RWPE2 (cell line): ENCODE measurements at places on chromosomes 11 and 22.
A peak's percentile ranks its signal among the peaks of the same experiment; 100 is the strongest.

- H3K4me3 ChIP-seq = no peak overlapping the region
- no peaks in the 10 kb centered on the region for H3K27me3 ChIP-seq
- no peaks in the 10 kb centered on the region for H3K4me1 ChIP-seq
- no peak overlapping the region for H3K27ac ChIP-seq
- no peak for DNase-seq
Measured at GRCh38 chr11:70542406-70542805, 144.1 kb downstream of the CTTN start.

DNA sequence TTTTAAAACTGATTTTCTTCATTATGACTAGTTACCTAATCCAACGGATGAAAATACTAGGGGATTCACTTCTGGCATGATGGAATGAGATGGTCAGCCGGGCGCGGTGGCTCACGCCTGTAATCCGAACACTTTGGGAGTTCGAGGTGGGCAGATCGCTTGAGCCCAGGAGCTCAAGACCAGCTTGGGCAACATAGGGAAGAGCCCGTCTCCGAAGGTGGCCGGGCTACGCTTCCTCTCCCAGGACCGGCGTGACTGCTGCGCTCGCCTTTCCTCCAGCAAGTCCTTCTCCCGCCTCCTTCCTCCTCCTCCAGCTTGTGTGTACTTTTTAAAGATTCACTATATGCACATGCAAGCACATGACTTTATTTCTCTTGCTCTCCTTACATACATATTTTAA lies 505.4 kb upstream of the CCDC90B start:
- H3K36me3 ChIP-seq = no peaks in the 10 kb centered on the region
- H3K4me1 ChIP-seq = no peaks in the 10 kb centered on the region
- no peak for DNase-seq
- H3K27ac ChIP-seq = no peak overlapping the region
- H3K4me3 ChIP-seq = no peak overlapping the region
- H3K27me3 ChIP-seq = no peaks in the 10 kb centered on the region

DNA sequence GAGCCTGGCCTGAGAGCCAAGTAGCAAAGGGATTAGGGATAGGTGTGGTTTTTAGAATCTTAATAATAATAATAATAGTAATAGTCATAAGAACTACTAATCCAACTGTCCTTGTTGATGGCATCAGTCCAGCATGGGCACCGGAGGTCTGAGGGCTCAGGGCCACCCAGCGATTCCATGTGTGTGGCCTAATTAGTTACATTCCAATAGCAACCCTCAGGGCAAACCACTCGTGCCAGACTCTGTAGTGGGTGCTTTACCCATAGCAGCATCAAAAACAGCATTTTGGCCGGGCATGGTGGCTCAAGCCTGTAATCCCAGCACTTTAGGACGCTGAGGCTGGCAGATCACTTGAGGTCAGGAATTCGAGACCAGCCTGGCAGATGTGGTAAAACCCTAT lies 19.0 kb upstream of the MYH9 start:
- H3K27ac ChIP-seq = peak overlapping the region; percentile 49
- no peak for DNase-seq
- H3K36me3 ChIP-seq = no peaks in the 10 kb centered on the region

DNA sequence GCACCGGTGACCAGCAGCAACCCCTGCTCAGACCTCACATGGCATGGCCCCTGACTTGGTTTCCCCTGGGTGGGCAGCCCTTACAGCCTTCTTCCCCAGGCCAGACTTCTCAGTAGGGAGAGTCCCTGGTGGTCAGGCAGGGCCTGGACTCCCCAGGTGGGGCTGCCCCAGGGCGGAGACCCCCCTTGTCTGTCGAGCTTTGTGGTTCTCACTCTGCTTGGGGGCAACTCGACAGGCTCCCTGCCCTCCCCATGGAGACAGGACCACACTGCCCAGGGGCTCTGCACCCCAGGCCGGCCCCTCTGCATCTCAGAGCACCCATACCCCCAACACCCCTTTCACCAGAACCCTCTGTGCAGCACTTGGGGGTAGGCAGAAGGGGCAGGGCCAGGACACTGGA lies 87.7 kb downstream of the MORC2 start:
- DNase-seq = no peak
- no peaks in the 10 kb centered on the region for H3K27me3 ChIP-seq
- no peaks in the 10 kb centered on the region for H3K4me1 ChIP-seq
- no peak overlapping the region for H3K27ac ChIP-seq
- H3K36me3 ChIP-seq = peaks cover 13% of the 10 kb centered on the region

GRCh38 chr11:60130496-60130895 lies 42.0 kb downstream of the MS4A2 start:
- no peak for DNase-seq
- no peak overlapping the region for H3K27ac ChIP-seq
- no peaks in the 10 kb centered on the region for H3K27me3 ChIP-seq
- H3K4me1 ChIP-seq = peaks cover 22% of the 10 kb centered on the region
- no peak overlapping the region for H3K4me3 ChIP-seq
- no peaks in the 10 kb centered on the region for H3K36me3 ChIP-seq

- no peak for DNase-seq
- peaks cover 42% of the 10 kb centered on the region for H3K27me3 ChIP-seq
- no peak overlapping the region for H3K27ac ChIP-seq
Measured at GRCh38 chr11:46331282-46331984, 15.8 kb upstream of the DGKZ start.

DNA sequence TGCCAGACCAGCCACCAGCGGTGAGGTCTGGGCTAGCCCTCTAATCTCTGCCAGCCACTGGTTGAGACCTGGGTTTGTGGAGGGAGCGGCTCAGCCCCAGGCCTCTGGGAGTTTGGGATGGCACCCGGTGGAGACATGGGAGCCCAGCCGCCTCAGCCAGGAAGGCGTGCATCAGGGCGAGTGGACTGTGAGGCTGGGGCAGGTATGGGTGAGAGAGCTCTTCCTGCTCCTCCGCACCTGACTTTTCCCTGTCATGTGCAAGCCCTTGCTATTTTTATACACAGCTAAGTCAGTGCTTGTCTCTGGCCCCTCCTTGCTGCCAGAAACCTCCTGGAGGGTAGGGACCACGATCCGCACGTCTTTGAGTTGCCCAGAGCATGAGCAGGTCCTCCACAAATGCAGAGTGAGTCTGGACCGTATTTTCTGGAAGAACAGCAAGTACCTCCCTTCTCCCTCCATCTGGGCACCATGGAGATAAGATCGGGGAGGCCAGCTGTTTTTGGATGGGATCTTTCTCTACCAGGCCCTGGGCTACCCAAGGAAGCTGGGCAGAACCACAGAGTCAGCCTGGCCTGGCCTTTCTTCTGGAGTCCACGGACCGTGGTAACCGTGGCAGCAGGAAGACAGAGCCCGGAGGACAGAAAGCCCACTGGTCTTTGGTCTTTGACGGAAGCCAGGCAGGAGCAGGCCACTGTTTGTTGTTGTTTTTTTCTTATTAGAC lies 53.3 kb downstream of the IGLL1 start:
- H3K4me3 ChIP-seq = no peak overlapping the region
- H3K27me3 ChIP-seq = no peaks in the 10 kb centered on the region
- H3K4me1 ChIP-seq = no peaks in the 10 kb centered on the region
- no peak for DNase-seq
- H3K27ac ChIP-seq = no peak overlapping the region
- no peaks in the 10 kb centered on the region for H3K36me3 ChIP-seq

DNA sequence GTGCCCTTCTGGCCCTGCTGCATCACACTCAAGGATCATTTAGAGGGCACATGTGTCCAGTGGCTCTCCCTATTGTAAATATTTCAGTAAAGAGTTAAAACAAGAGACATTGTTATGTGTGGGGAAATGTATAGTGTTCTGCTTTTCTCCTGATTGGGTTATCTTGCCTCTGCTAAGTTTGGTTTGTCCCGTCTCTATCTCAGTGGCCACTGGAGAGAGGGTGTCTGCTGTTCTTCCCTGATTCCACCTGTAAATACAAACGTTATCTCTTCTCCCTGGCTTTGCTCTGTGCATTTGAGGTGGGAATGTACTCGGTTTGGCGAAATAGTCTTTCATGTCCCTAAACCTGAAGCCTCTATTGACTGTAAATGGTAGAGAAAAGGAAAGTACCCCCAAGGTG lies 6.3 kb downstream of the MIEF1 start:
- no peak overlapping the region for H3K4me3 ChIP-seq
- peaks cover 94% of the 10 kb centered on the region for H3K36me3 ChIP-seq
- no peak for DNase-seq
- no peak overlapping the region for H3K27ac ChIP-seq
- H3K27me3 ChIP-seq = no peaks in the 10 kb centered on the region

GRCh38 chr22:26585104-26585790 lies 4.7 kb downstream of the TPST2 start:
- peaks cover 11% of the 10 kb centered on the region for H3K4me1 ChIP-seq
- no peak overlapping the region for H3K4me3 ChIP-seq
- H3K27me3 ChIP-seq = no peaks in the 10 kb centered on the region
- H3K27ac ChIP-seq = peak overlapping the region; percentile 45

DNA sequence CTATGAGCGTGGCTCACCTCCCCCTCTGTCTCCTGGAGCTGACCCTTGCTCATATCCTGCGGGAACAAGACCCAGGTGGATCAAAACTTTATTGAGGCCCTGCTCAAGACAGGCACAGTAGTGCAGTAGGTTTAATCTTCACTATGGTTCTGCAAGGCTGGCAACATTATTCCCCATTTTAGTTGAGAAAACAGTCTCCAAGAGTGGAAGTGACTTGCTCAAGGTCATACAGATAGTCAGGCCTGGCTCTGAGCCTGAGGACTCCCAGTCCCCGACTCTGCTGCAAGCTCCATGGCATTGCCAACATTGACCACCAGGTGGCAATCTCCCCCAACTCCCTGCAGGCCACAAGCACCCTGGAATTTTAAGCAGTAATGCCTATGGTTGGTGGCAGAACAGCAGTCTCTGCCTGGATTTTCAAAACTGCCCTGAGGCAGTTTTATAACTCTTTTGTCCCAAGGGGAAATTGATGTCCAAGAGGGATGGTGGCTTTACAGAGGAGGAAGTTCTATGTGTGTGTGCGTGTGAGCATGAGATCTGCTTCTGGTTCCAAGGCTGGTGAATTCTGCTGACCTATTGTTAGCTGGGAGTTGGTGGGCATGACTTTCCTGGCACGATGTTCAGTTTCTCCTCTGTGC lies 34.1 kb downstream of the NEU3 start:
- no peaks in the 10 kb centered on the region for H3K27me3 ChIP-seq
- no peak for DNase-seq
- H3K27ac ChIP-seq = no peak overlapping the region
- no peaks in the 10 kb centered on the region for H3K36me3 ChIP-seq
- no peak overlapping the region for H3K4me3 ChIP-seq

DNA sequence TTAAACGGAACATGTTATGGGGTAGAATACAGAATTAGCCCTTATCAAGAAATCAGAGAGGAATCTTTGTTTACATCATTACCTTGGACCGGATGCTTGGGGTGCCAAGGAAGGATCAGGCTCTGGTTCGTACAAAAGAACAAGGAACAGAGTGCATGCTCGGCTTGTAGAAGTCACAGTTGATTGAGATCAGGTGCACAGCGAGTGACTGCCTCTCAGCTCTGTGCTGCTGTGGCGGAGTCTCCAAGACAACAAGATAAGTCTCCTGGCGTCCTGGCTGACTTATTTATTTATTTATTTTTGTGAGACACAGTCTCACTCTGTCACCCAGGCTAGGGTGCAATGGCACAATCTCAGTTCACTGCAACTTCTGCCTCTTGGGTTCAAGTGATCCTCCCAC lies 31.8 kb downstream of the GLB1L2 start:
- H3K36me3 ChIP-seq = no peaks in the 10 kb centered on the region
- DNase-seq = peak; percentile 18
- no peaks in the 10 kb centered on the region for H3K4me1 ChIP-seq
- H3K27me3 ChIP-seq = no peaks in the 10 kb centered on the region
- no peak overlapping the region for H3K4me3 ChIP-seq

DNA sequence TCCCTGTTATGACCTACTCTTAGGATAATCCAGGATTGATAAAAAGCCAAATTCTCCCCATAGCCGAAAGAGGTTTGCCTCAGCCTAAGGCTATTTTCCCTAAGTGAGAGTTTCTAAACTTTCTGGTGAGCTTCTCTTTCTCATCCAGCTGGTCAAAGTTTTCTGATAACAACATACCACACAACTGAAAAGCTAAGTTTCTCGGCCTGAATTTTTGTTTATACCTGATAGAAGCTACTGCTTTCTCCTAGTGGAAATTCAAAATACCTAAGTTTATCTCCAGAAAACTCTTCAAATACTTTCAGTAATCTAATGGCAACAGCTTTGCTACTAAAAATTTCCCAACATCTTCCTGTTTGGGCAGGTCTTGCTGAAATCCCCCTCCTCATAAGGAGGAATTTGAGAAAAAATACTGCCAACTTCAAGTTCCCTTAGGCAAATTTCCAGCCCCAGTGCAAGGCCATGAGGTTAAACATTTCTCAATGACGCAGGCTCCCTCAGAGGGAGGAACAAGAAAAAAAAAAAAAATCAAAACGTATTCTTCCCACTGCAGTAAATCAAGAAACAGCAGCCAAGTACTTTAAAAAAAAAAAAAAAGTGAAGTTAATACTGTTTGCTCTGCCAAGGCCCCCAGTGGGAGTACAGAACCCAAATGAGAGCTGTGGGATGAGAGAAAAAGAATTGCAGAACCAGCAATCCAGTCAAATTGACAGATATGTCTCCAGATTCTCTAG lies 127.0 kb downstream of the MRTFA start:
- H3K4me3 ChIP-seq = no peak overlapping the region
- DNase-seq = no peak
- H3K27me3 ChIP-seq = no peaks in the 10 kb centered on the region
- no peaks in the 10 kb centered on the region for H3K36me3 ChIP-seq
- peak overlapping the region; percentile 100 for H3K27ac ChIP-seq
- peaks cover 65% of the 10 kb centered on the region for H3K4me1 ChIP-seq

DNA sequence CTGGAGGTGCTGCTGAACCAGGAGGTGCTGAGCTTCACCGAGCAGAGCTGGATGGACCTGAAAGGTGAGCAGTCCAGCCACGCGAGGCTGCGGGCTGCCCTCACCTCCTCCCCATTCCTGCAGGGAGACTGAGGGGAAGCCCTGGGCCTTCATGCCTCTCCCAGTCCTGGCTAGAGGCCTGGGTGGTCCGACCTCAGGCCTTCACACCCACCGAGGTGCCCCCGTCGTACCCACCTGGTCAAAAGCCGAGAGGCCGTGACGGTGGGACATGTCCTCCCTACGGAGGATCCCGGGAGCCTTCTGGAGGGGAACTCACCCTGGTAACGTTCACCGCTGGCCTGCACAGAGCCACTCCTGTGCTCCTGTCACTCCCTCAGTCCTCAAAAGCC lies 5.1 kb downstream of the SUSD2 start:
- H3K4me1 ChIP-seq = peaks cover 17% of the 10 kb centered on the region
- DNase-seq = peak; percentile 55
- no peak overlapping the region for H3K27ac ChIP-seq
- no peaks in the 10 kb centered on the region for H3K36me3 ChIP-seq
- H3K27me3 ChIP-seq = no peaks in the 10 kb centered on the region
- H3K4me3 ChIP-seq = no peak overlapping the region

GRCh38 chr22:24128021-24128420 lies 53.3 kb upstream of the SUSD2 start:
- no peak overlapping the region for H3K4me3 ChIP-seq
- DNase-seq = no peak
- H3K27me3 ChIP-seq = no peaks in the 10 kb centered on the region

DNA sequence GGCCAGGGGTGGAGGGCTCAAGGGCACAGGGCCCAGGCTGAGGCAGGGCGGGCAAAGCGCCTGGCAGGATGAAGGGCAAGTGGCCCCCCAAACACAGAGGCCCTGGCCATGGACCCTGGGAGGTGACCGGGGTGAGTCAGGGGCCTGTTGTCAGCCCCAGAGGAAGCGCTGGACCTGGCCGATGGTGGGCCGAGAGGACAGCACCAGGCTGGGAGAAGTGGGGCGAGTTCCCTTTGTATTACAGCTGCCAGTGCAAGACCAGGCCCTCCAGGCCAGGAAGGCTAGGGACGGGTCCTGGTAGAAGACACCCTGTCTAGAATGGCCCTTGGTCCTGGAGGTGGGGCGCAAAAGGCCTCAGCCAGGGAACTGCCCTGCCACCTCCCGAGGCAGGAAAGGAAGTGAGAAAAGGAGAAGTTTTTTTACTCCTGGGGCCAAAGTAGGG lies 12.8 kb downstream of the CXCR5 start:
- no peak for DNase-seq
- no peaks in the 10 kb centered on the region for H3K27me3 ChIP-seq
- H3K4me3 ChIP-seq = no peak overlapping the region
- H3K27ac ChIP-seq = peak overlapping the region; percentile 6
